ENCODE measurements at places on chromosomes 13 and 19.
A peak's percentile ranks its signal among the peaks of the same experiment; 100 is the strongest.

DNA sequence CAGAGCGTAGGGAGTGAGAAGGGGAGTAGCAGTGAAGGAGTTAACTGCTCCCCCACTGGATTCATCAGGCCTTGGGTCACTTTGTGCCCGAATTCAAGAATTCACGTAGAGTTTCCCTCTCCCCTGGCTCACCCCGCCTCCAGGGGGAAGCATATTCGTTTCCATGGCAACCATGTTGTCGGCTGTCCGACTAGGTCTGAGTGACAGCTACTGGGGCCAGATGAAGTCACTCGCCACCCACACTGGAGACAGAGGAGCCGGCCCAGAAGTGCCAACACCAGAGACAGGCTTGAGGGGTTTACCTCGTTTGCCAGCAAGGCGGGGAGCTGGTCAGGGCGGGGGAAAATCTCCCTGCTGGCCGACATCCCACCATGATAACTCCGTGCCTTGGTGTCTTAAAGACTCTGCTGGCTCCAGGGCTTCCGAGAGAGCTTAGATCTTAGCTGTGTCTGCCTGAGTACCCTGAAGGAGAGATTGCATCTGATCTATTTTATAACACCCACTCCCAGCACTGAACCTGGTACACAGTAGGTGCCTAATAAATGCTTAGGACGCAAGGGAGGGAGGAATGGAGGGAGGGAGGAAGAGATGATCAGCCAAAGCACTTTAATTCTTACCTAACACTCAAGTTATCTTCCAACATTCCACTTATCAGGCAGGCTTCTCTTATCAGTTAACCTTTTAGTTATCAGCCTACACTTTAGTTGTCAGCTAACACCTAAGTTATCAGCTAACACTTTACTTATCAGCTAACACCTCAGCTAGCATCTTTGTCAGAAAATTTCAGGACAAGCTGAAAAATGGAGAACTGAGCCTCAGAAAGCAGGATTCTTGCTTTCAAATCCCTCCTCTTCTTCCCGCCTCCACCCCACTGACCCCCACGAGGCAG, 57.2 kb upstream of the ZNRF4 start:
- no peak for DNase-seq

GRCh38 chr19:49911381-49912145, 14.9 kb upstream of the IL4I1 start:
- no peak for DNase-seq

DNA sequence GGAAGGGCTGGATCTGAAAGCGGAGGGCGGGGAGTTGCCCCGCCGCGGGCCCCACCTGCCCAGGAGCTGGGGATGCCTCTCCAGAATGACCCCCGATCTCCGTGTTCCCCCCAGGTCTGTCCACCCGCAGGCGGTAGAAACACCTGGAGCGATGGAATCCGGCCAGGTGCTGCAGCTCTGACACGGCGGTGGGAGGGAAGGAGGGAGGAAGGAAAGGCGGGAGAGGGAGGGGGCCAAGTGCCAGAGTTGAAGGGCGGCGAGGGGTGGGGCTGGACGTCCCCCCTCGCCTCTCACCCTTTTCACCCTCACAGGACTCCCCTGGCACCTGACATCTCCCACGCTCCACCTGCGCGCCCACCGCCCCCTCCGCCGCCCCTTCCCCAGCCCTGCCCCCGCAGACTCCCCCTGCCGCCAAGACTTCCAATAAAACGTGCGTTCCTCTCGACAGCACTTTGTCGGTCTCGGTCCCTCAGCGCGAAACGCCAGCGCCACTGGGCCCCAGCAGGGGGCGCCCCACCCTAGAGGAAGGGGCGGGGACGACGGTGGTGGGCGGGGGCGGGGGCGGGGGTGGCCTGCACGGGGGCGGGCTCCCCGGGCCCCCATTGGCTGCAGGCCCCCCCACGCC, 337 bp upstream of the FXYD7 start:
- DNase-seq = peak; percentile 63

DNA sequence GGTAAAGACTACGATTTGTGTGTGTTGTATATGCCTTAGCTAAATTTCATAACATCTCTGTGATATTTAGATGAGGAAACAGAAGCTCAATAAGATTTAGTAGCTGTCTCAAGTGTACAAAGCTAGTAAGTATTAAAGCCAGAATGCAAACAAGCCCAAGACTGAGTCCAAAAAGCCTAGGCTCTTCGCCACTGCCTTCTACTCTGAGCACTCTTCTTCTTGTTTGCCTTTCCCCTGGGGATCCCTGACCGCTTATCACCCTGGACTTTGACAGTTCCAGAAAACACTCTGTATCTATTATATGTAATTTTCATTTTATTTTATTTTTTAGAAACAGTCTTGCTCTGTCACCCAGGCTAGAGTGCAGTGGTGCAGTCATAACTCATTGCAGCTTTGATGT, 5.8 kb downstream of the TM9SF2 start:
- DNase-seq = no peak

DNA sequence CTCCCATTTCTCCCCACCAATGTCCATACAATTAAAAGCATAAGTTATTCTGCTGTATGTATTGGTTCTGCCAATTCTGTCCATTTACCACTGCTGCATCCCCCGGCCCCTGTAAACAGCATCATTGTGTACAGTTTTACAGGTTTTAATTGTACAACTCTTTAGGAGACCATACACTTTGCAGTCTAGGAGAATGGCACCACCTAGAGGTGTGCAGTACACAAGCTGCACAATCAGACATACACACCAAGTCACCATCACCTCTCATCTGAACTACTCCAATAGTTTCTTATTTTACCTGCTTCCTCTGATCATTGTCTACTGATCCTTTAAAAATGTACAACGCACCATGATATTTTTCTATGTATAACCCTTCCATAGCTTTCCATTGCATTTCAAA, 855.9 kb upstream of the KLHL1 start:
- no peak for DNase-seq

DNA sequence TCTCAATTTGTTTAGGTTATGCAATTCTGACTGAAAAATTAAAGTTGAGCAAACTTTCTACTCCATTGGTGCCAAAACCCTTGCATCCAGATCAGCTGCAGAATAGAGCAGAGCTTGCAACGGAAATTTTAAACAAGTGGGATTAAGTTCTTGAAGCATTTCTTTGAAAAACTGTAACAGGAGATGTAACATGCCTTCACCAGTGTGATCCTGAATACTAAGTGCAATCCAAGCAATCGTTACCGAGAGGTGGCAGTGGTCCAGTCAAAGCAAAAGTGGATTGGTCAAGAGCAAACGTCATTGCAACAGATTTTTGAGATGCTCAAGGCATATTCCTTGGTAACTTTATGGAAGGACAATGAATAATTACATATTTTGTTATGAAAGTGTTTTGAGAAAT, 841.1 kb upstream of the SLITRK5 start:
- DNase-seq = no peak

DNA sequence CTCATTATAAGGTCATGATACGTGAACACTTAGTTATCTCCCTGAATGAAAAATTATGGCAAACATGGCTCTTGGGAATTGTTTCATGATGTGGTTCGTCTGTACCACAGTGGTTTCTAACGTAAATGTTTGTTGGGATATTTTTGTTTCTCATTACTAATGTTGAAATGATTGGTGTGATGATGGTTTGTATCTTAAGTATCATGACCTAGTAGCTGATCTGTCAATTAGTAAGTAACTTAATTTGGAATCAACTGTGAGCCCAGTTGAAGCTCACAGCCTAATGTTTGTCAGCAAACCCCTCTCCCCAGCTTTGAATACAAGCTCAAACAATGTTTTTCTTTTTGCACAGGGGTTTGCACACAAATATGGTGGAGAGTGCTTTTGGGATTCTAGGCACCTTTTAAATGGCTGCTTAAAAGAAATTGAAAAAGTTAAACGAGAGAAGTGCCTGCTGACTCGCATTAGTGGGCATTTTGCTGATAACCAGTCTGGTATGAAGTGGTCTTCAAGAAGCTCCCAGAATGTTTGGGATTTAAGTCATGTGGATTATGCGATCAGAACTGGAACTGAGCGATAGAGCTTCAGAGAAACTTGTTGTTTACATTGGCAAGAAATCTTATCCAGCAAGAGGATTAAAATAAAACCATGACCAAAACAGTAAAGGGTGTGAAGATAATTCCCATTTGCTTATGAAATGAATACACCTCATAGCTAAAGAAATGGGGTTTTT, 68.2 kb downstream of the LMO7 start:
- no peak for DNase-seq

DNA sequence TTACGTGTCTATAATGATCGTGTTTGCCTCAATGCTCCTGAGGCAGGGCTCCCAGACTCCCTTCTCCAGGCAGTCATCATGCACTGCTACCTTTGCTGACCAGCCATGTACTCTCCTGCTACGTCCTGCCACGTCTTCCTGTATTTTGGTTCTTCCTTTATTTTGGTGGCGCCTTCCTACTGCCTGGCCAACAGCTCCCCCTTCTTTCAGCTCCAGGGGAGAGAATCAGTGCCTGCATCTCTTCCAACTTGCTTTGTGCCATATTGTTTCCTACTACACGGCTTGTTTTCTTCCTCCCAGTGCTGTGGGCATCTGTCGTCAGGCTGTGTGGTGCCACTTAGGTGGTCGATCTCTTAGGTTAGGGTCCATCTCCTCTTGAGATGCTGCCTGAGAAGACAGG, 96.2 kb downstream of the FGF9 start:
- no peak for DNase-seq
